Activated gamma-delta T cell treated with anti-CD3 and anti-CD28 coated beads, Interleukin-2, amount 50 U/mL, for 16 hours (primary cell): ENCODE measurements at places on chromosomes 2 and 18.

DNA sequence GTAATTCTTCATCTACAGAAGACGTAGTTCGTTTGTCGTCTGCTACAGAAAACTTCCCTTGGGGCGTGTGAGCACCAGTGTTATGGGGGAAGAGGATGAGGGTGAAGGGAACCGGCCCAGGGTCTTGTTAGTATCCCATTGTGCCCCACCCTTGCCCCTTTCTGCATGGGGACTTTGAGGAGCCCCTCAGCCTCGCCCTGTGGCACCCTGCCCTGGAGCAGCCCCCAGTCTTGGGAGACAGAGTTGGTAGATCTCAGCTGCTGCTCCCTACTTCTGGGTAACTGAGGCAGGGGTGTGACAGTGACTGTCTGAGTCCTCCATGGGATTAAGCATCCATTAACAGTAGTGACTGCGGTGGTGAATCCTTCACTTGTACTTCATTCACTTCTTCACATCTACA, 50.1 kb downstream of the RNF144A start:
- DNase-seq, result no peak

DNA sequence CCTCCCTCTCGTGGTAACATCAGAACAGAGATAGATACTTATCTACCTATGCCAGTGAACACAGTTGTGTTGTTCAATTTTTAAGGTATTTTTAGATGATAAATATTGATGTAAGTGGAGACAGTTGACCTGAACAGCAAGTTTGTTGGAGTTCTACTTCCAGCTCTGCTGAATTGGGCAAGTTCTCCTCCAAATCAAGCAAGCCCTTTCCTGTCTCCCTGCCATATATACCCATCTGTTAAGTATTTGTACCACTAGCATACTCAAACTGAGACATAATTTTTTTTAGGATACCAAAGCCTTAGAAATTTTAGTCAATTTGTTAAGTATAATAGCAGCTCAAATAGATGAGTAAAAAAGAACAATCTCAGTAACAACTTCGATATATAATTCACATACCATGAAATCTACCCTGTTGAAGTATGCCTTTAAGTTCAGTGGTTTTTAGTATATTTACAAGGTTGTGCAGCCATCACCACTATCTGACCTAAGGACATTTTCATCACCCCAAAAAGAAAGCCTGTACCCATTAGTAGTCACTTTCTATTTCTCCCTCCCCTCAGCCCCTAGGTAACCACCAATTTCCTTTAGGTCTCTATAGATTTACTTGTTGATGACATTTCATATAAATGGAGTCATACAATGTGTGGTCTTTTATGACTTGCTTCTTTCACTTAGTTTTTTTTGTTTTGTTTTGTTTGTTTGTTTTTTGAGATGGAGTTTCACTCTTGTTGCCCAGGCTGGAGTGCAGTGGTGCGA, 61.8 kb downstream of the COX7A2L start:
- DNase-seq, result no peak

DNA sequence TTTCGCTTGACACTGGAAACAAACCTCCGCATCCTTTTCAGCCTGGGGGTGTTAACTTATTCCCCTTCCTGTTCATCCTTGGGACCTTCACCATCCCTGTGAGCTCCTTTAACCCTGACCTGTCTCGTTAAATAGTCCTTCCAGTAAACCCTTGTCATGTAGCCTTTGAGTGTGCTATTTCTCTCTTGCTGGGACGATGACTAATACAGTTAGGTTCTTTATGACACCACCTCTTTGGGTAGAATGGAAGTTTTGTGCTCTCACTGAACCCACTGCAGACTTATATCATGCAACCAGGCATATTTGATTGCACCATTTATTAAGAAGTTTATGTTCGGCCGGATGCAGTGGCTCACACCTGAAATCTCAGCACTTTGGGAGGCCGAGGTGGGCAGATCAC, 40.5 kb upstream of the GAREM1 start:
- no peak for DNase-seq

GRCh38 chr2:232878855-232879617, 9.0 kb downstream of the SNORC start:
- DNase-seq, result no peak

DNA sequence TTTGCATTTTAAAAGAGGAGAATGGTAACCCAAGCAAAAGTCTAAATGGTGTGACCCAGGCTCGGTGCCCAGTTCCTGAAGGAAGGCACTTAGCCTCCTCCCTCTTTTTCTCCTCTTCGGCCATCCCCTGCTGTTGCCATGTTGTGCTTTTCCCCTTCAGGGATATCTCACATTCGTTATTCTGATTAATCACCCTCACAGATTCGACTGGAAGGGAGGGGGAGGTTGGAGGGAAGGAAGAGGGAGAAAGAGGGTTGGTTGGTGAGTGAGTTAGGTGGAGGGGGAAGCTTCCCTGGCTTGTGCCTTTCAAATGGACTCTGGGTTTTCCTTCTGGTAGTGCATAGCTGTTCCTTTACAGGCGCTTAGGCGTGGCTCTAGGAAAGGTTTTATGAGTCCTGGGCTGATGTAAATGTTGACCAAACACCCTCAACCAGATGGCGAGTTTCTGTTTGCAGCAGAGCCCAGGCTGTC, 39.0 kb upstream of the LYPD6B start:
- no peak for DNase-seq

GRCh38 chr2:168956392-168956791, 55.3 kb downstream of the G6PC2 start:
- no peak for DNase-seq

DNA sequence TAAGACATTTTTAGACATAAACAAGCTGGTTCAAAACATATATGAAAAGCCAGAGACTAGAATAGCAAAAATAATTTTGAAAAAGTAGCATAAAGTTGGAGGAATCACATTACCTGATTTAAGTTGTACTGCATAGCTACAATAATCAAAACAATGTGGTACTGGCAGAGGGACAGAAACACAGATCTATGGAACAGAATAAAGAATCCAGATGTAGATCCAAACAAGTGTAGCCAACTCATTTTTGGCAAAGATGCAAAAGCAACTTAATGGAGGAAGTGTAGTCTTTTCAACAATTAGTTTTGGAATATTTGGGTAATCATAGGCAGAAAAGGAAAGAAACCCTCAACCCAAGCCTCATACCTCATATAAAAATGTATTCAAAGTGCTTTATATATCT, 278.7 kb upstream of the ZNF521 start:
- no peak for DNase-seq

DNA sequence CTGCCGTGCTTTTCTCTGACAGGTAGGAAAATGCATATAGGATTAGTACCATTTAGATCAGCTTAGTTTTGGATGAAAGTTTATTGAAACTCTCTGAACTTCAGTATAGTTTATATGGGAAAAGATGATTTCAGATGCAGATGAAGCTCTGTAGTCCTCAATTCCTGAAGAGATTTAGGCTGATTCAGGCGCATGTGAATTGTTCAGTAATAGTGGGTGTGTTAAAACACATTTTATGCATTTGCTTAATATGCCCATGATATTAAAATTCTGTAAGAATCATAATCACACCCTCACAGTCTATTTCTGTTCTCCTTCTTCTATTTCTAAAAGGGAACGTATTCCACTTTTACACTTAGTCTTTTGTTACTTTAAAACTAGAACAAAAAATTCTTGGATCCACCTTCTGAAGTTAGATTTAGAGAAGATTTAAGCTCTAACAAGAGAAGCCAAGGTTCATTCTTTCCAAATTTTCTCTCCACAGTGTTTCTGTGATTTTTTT, 44.5 kb upstream of the FAM237A start:
- no peak for DNase-seq

DNA sequence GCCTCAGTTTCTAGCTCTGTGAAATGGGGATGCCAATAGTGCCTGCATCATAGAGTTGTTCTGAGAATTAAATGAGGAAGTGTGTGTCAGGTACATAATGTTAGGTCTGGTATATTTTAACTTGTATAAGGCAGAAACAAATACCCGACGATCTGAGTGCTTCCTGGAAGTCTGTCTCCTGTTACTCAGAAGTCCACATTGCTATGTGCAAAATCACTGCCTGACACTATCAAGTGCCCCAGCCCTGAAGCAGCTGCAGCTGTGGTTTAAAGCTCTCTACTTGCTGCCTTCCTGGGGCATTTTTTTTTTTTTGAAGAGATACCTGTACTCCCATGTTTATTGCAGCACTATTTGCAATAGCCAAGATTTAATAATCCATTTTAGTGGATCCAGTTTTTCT, 125.3 kb downstream of the SLC4A3 start:
- DNase-seq, result no peak

GRCh38 chr2:12733846-12734245, 17.1 kb downstream of the TRIB2 start:
- DNase-seq, result no peak

GRCh38 chr2:177763531-177764265, 308.9 kb downstream of the PDE11A start:
- peak; percentile 60 for DNase-seq

DNA sequence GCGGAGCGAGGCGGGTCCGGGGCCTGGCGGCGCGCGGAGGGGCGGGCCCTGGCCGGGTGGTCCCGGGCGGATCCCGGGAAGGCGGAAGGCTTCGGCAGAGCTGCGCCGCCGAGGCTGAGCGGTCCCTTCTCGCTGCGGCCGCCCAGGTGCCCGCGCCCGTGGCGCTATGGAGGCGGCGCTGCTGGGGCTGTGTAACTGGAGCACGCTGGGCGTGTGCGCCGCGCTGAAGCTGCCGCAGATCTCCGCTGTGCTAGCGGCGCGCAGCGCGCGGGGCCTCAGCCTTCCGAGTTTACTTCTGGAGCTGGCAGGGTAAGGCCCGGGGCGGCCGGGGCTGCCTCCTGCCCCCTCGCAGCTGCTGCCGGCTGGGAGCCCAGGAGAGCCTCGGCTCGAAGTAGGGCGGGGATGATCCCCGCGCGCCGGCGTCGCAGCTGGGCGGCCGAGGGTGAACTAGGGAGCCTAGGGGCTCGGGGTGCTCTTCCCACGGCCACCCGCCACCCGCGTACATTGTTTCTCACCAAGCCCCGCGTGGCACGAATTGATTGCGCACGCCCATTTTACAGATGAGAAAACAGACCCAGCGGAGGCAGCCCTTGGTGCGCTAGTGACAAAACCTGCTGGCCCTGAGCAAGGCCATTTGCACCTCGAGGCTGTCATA, at the start of gene SLC66A3:
Gene SLC66A3, plus strand, starts transcription at position 87 of the 655 bp plus-strand sequence. Its CDS starts 80 bp downstream, at position 167.
- DNase-seq, result no peak
